ENCODE measurements at places on chromosomes 16 and 17.

GRCh38 chr17:12953156-12953555 is 64.7 kb downstream of the ELAC2 start:
- ATAC-seq, result no peak

GRCh38 chr16:83624429-83625120 is 183.2 kb upstream of the HSBP1 start:
- ATAC-seq, result no peak

DNA sequence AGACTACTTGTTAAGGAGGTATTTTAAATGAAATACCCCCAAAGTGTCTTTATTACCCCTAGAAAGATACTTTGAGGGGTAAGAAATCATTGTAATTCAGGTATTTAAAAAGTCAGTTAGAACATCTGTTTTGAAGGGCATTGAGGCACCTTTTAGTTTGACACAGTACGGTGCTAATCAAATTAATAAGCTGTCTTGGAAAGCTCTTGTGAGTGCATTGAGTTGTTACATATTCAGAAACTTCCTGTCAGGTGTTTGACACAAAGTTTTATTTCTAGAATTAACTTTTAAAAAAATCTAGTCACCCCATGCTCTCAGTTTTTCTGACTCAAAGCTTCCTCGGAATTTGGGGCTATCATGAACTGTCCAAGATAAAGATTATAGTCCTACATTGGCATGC is 4.6 kb downstream of the RBBP6 start:
- no peak for ATAC-seq

DNA sequence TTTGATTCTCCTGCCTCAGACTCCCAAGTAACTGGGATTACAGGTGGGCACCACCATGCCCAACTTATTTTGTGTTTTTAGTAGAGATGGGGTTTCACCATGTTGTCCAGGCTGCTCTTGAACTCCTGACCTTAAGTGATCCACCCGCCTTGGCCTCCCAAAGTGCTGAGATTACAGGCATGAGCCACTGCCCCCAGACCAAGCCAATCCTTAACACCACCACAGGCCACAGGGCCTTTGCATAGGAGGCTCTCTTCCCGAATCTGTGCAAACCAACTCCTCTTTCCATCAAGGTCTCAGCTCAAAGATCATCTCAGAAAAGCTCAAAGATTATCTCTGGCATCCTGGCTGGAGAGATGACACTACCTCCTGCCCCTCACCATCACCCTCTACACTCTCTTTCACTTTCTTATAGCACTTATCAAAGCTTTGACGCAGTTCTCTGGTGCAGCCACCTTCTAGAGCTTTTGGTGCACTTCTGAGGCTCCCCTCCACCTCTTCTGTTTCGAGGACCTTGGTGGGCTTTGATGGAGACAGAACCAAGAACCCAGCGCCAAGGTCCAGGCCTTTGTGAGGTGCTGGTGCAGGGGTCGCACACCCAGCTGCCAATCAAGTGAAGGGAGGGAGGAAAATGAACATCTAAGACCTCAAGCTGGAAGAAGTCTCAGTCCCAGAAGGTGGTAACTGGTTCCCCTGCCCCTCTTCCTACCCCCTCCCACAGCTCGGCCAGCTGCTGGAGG is 23.2 kb upstream of the PHB1 start:
- ATAC-seq, result no peak

DNA sequence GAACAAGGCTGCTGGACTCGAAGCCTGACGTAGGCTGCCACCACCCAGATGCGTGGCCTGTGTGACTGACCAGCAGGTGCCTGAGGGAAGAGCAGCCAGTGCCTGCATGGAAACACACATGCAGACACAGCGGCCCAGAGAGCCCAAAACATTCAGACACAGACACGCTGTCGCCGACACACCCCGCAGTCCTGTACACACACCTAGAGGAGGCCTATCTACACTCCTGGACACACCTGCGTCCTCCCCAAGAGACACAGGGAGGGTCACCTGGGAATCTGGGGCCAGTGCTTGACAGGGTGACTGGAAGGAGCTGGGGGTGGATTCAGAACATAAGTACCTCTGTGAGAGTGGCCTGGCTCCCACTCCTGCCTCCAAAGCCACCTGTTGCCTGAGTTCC is 6.1 kb upstream of the TSPOAP1 start:
- ATAC-seq, result no peak

DNA sequence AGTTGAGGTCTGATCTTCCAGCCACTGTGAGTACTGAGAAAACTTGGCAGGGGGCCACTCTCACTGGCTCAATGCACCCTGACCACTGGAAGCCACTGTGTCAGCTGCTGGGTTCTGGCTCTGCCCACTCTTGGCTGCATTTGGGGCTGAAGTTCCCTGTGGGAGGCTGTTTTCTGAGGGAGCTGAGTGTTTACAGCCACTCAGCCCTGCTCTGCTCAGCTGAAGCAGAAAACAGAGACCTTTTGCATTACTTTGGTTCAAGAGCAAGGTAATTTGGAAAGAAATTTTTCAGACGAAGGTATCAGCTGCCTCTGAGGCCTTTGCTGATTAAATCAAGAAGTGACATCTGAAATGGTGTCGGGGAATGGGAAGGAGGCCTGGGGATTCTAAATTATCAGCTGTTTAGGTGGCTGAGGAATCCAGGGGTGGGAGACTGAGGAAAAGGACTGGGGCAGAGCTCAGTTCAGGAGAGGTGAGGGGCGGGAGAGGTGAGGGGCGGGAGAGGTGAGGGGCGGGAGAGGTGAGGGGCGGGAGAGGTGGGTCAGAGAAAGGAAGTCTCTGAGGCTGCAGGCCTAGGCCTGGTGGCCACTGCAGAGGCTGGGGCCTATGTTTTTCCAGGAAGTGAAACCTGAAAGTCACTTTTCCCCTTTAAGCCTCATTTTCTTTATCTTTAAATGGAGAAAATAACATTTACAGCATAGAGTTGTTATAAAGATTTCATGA is at the start of gene ACSM5:
ACSM5 (plus strand) TSS at position 137 of the 723 bp plus-strand sequence. CDS start 1,951 bp downstream, outside the sequence.
- no peak for ATAC-seq

DNA sequence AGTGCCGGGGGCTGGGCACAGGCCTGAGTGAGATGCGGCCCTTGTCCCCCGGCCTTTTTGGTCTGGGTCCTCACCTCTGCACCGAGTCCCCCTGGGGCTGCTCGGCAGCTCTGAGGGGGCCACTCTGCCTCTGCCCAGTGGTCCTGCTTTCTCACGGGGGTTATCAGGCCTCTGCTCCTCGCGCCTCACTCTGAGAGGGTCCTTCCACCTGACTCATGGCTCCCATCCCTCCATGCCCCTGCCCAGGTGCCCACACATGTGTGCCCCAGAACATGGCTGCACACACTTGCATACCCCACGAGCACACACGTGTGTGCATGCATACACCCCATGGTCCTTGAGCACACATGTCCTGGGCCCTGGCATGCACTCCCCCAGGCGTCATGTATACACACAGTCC is 53.7 kb downstream of the CMIP start:
- ATAC-seq, result no peak

- no peak for ATAC-seq
Measured at GRCh38 chr16:73166441-73166851, 118.5 kb upstream of the ZFHX3 start.

GRCh38 chr17:44363613-44364159 is at the start of gene FAM171A2:
FAM171A2 (minus strand) TSS chr17:44363853; CDS start chr17:44363714, 139 bp downstream.
- ATAC-seq, result peak; percentile 93

DNA sequence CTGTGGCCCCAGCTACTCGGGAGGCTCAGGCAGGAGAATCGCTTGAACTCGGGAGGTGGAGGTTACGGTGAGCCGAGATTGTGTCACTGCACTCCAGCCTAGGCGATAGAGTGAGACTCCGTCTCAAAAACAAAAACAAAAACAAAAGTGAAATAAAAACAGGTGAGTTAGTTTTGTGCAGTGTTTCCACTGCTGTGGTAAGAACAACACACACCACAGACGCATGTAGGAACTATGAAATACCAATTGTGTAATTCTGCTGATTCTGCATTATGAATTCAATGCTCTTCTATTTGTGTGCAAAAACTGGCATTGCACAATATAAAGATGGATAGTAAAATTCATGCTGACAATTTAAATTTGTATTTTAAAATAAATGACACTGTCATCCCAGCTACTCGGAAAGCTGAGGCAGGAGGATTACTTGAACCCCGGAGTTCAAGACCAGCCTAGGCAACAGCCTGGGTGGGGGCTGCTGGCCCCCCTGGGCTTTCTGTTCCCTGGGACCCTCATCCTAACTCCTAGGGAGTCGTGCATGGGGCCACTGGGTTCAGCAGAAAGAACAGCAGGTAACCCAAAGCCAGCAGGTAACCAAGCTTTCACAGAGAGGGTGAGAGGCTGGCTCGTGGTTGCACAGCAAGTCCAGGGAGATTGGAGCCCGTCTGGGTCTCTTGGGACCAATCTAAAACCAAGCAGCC is 10.6 kb upstream of the RHBDF2 start:
- ATAC-seq, result no peak

GRCh38 chr16:66691234-66691633 is 5.3 kb downstream of the CMTM4 start:
- ATAC-seq, result peak; percentile 54

DNA sequence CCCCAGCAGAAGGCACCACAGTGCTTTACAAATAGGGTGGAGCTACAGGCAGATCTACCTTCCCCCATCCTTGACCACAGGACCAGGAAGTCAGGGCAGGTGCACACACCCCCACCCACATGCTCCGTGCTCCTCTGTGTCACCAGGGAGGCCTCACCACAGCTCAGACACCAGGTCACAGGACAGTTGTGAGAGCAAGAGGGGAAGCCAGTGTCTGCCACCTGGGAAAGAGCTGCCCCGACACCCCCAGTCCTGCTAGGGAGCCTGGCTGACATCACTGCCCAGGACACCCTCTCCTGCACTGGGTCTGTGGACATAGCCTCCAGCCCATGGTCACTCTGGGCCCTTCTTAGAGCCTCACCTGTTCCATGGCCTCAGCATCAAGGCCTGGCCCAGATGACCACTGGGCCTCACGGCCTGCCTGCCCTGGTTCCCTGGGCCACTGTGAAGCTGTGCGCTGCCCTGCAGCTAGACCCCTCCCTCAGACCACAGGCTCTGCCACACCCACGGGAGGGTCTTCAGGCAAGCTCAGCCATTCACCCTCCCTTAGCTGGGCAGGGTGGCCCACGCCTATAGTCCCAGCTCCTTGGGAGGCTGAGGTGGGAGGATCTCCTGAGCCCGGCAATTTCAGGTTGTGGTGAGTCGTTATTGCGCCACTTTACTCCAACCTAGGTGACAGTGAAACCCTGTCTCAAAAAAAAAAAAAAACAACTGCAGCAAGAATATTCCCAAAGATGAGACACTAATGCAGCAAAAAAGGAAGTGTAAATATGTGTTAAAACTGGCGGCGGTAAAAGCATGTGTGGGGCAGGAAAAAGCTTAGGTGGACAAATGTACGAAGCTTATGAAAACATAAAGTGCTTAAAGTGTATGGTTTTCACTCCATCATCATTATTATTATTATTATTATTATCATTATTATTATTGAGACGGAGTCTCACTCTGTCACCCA is 14.2 kb downstream of the POLR3K start:
- ATAC-seq, result peak; percentile 93

GRCh38 chr17:79031996-79032875 is 8.3 kb downstream of the C1QTNF1 start:
- ATAC-seq, result no peak
